ENCODE measurements at places on chromosomes 1 and 21.

- no peak for DNase-seq
Observed at GRCh38 chr1:1703796-1704195, 11.2 kb upstream of the SLC35E2B start.

GRCh38 chr1:29689372-29690030 lies 453.2 kb downstream of the PTPRU start:
- no peak for DNase-seq

- no peak for DNase-seq
Observed at GRCh38 chr1:55631509-55631908, 416.3 kb upstream of the USP24 start.

- DNase-seq = no peak
Observed at GRCh38 chr1:95659588-95659987, 425.6 kb downstream of the RWDD3 start.

- DNase-seq = no peak
Observed at GRCh38 chr1:202623075-202623474, 87.2 kb downstream of the SYT2 start.

GRCh38 chr21:42214081-42214750 lies 4.7 kb upstream of the ABCG1 start:
- DNase-seq = no peak

DNA sequence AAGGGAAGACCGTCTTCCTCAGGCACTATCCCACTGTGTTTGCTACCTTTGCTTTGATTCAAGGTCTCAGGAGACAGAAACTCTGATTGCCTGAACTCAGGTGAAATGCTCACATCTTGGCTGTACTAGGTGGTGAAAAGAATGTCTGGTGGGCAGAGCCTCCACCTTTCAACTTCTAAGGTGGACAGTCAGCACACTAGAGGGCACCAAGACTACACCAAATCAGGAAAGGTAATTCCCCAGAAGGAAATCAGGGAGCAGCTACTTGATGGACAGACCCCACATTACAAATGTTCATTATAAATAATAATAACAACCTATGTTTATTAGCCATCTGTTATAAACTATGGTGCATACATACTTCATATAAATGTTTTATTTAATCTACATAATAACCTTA lies 220.9 kb downstream of the ATG4C start:
- DNase-seq = no peak

- DNase-seq = no peak
Observed at GRCh38 chr1:21510113-21510493, 880 bp downstream of the ALPL start.

- no peak for DNase-seq
Observed at GRCh38 chr21:14545906-14546480, at the start of gene SAMSN1. SAMSN1 (minus strand) TSS chr21:14546315; CDS start chr21:14546261, 54 bp downstream.

- no peak for DNase-seq
Observed at GRCh38 chr1:235942979-235943575, 76.4 kb upstream of the LYST start.

GRCh38 chr1:156075162-156075561 lies 7.1 kb downstream of the MEX3A start:
- no peak for DNase-seq

DNA sequence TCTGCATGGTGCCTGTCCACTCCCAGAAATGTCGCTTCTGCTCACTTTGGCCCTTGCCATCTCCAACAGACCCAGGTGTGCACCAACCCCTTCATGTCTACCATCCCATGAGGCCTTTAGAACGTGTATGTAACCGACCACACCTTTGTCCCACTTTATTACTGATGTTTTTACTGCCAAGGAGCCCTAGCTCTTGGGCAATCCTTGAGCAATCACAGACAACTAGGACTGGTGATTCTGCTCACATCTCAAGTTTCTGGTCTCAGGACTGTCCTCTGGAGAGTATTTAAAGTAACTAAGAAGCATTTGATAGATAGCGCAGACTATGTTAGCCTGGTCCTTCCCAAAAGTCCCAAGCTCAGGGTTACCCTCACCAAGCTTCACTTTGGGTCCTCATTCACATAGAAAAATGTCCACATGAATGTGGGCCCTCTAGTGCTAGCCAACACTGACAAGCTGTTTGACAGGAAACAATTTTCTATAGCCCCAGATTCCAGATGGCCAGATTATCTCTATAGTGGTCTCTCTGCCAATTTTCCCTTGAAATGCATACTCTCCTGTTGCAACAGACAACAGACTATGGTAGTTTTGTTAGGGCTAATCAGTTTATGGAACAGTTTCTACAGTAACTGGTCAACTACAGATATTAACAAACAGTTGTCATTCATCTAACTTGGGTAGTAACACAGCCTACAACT lies 6.9 kb upstream of the TMEM81 start:
- DNase-seq = no peak

- no peak for DNase-seq
Observed at GRCh38 chr1:59079434-59080140, 217.3 kb upstream of the FGGY start.

DNA sequence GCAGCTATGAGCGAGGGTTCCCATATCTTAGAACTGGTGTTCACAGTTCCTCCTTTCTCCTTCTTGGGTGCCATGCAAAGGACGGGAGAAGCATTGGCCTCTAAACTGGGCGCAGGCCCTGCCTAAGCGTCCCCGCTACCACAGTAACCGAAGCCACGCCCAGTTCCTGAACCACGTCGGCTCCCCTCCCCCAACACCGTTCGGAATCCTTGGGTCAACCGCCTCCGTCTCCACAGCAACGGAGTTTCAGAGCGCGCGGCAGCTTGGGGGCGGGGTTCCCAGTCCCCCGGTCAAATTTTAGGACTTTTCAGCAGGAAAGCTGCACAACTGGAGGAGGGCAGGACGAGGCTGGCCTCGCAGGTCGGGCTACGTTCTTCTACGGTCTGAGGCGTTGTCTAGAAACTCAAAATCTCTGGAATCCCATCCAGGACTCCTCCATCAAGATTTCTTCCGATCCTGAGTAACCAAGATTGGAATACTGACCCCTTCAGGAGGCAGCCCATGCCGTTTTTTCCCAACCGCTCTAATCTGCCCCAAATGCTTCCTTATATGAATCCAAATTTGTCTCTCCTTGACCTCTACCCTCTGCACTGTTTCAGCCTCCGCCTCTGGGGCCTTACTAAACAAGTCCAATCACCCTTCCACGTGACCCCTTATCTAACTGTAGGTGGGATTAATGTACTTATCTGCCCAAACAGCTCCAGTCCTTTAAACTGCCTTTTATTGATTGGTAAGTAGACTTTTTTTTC lies at the start of gene SPAG17:
Gene SPAG17 (minus strand): TSS at position 145 of the 749 bp plus-strand sequence. CDS start 71 bp downstream, at position 74.
- no peak for DNase-seq

DNA sequence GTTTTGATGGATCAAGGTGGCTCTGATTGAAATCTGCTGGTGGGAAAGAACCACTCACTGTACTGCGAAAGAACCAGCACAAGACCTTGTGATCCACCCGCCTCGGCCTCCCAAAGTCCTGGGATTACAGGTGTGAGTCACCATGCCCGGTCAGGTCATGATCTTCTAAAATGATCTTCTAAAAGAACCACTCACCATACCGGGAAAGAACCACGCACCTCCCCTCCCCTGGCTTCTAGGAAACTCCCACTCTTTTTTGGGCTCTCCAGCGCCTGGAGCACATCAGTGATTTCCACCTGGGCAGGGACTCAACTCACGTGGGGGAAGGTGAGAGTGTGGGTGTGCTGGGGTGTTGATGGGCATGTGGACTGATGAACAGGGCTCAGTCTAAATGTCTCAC lies 7.9 kb upstream of the RAB7B start:
- no peak for DNase-seq

DNA sequence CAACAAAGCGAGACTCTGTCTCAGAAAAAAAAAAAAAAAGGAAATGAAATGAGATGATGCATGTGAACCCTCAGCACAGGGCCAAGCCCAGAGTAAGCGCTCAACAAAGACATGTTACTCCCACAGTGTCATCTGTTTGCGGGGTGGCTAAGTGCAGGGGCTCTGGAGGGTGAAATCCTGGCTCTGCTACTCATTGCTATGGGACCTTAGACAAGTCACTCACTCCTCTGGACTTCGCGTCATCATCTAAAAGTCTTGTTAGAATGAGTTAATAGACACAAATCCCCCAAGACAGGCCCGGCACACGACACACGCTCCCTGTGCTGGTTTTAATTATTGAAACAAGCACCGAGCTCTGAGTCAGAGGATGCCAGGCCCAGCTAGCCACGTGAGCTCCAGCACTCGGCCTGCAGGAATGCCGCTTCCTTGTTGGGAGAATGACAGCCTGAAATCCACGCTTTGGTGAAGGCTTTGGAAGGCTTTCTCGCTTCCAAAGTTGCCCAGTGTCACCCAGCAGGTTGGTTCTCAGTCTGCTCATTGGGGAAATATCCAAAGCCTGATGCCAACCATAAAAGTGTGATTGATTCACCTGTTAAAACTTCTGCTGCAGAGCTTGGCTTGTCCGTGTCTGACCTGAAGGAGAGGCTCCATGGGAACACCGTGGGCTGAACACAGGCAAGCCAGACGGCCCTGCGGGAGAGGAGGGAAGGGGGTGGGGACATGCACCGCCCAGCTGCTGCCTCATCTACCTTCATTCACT lies 36.7 kb upstream of the TARDBP start:
- DNase-seq = peak; percentile 34

DNA sequence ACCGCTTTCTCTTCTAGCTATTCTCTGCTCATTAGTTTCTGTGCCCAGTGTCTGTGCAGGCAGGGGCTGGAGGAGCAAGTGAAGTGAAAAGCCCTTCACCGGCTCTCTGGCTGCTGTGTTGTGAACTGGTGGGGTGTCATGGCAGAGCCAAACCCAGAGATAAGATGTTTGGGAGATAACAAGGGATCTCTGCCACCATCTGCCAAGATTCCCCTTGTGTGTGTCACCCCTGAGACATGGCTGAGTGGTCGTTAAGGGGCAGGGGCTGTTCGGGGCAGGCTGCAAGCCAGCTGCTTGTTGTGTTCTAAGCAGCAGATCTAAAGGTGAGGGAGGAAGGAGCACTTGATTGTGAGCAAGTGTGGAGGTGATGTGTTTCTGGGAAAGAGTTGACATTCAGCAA lies 24.5 kb downstream of the CNIH3 start:
- DNase-seq = no peak

DNA sequence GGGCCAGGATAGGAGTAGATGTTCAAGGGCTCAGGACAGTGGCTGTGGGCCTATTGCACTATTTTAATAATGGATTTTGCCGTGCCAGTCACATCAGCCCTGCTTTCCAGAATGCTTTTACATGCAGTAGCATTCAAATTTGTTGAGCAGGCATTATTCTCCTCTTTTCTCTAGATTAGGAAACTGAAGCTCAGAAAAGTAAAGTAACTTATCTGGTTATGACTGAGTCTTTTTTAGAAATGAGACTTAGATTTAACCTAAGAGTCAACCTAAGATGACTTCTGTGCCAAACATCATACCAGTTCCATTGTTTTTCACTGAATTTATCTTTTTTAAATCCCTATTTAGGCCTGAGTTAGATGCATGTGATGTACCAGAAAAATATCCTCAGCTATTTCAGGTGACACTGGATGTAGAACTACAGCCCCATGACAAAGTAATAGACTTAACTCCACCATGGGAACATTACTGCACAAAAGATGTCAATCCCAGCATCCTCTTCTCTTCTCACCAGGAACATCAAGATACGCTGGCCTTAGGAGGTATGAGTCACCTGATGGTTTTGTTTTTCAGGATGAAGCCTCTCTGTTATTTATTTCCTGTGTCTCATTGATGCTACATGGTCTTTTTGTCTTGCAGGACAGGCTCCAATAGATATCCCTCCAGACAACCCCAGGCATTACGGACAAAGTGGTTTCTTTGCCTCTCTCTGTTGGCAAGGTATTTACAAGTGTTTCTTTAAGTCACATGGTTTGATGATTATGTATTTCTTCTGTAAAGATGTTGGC lies 31.4 kb upstream of the LEPR start:
- no peak for DNase-seq

DNA sequence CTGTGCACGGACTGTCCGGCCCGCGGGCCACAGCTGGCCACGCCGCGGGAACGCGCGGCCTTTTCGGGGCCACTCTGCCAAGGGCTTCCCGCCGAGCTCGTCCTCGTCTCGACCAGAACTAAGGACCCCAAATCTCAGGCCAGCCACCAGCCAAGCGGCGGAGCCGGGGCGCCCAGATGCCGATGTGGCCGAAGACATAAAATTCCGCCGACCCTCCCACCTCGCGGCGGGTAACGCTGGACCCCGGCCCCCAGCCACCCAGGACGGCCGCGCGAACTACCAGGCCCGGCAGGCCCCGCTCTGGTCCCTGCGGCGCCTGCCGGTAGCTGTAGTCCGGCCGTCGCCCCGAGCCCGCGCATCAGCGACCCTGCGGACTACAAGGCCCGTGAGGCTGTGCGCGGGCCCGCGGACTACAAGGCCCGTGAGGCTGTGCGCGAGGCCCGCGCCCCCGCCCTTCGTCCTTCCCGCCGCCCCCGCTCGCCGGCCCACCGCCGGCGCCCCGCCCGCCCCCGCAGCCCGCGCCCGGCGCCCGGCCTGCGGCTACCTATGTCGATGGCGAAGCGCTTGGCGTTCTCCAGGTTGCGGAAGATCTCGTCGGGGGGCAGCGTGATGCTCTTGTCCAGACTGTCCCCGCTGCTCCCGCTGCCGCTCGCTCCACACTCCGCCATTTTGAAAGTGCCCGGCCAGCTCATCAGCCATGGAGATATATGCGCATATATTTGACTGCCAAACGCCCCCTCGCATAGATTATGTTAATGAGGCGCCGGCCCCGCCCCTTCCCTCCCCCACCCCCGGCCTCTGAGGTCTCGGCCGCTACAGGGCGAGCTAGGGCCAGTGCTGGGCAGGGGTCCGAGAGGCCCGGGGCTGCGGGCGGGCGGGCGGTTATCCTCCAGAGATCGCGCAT lies at the start of gene PANK4:
Gene PANK4 (minus strand): TSS at position 677 of the 904 bp plus-strand sequence. CDS start 9 bp downstream, at position 668.
- peak; percentile 74 for DNase-seq
